Tibial artery (tissue), 4 donors: ENCODE measurements at places on chromosomes 12 and 14.

DNA sequence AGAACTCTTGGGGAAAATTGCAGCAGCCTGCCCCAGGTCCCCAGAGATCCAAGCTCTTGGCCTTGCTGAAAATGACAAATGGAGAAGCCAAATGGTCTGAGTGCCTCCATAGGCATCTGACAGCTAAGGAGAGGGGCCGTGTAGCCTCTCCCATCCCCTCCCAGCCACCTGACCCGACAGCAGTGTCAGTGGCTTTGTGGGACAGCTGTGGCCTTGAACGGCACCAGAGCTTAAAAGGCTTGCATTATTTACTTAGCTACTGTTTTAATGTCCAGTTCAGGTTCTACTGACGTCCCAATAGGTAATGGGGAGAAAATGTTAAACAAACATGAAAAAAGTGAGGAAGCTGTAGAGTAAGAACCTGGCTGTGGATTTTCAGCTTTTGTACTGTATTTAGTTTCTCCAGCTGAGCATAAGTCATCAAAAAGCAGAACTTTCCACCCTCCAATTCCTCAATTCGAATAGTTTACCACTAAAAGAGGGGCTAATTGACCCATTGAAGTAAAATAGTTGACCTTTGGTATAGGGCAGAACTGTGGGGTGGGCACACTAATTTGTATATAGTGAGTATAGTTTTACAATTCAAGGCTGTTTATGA lies 50.0 kb downstream of the FOS start:
- H3K36me3 ChIP-seq, result no peaks in the 10 kb centered on the region
- no peaks in the 10 kb centered on the region for H3K4me1 ChIP-seq
- H3K27ac ChIP-seq, result no peak overlapping the region
- no peaks in the 10 kb centered on the region for H3K27me3 ChIP-seq
- no peak for DNase-seq
- no peak overlapping the region for H3K4me3 ChIP-seq

DNA sequence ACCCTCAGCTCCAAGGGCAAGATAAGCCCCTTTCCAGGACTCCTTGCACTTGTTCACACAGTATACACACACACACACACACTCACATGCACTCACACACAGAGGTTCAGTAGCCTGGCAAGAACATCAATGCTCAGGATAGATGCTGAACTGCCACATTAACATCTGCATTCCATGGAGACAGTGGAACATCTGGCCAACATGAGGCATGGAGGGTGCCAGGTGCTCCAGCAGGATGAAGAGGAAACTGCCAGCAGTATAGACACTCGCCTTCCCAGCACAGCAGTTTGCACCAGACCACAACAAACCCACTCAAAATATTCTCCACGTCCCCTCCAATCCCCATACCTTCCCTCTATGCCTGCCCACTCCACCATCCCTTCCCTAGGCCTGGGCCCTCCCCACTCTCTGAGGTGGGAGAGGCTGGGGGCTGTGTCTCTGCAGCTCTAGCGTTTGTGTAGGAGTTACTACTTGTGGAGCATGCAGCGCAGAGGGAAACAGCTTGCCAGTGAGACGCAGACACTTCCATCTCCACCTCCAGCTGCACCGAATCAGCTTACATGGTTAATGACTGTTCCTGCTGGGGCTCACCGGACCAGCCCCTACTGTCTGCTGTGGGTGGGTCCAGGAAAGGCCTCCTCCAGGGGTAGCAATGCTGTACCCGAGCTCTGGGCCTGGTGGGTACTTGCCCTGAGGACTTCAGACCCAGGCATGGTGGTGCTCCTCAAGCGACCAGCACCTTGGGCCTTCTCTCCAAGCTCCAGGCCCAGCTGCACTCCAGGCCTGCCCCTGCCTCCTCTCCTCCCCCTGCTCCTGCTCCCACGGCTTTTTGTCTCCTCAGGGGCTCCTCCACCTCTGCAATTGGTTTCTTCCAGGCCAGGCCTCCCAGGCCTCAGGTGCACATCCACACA lies 18.6 kb upstream of the PLEKHG3 start:
- H3K36me3 ChIP-seq, result no peaks in the 10 kb centered on the region
- no peaks in the 10 kb centered on the region for H3K4me1 ChIP-seq
- H3K4me3 ChIP-seq, result no peak overlapping the region
- DNase-seq, result no peak

GRCh38 chr12:12167847-12168246 lies 97.1 kb downstream of the BCL2L14 start:
- no peak for DNase-seq
- peaks cover 12% of the 10 kb centered on the region for H3K36me3 ChIP-seq
- H3K27ac ChIP-seq, result no peak overlapping the region
- H3K4me1 ChIP-seq, result no peaks in the 10 kb centered on the region

GRCh38 chr14:53547593-53547992 lies 394.5 kb upstream of the DDHD1 start:
- DNase-seq, result no peak
- H3K4me1 ChIP-seq, result no peaks in the 10 kb centered on the region
- no peak overlapping the region for H3K27ac ChIP-seq
- no peaks in the 10 kb centered on the region for H3K36me3 ChIP-seq

DNA sequence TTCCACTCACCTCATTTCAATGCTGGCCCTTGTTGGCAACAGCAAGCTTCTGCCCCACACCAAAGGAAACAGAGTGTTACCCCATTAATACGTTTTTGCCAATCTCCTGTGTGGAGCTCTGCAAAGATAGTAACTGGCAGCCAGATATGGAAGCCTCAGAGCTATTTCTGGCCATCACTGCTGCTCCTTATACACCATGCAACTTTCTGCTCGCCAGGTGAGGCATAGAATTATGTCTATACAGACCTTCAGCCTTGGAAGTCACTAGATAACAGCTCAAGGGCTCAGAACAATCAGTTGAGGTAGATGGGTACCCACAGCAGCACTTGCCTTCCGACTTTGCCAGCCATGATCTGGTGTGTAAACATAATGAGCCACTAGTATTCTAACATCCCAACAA lies 214.8 kb upstream of the ALG10B start:
- DNase-seq, result no peak
- no peaks in the 10 kb centered on the region for H3K4me1 ChIP-seq
- no peak overlapping the region for H3K4me3 ChIP-seq
- no peaks in the 10 kb centered on the region for H3K36me3 ChIP-seq
- H3K27me3 ChIP-seq, result no peaks in the 10 kb centered on the region
- no peak overlapping the region for H3K27ac ChIP-seq

- H3K4me1 ChIP-seq, result no peaks in the 10 kb centered on the region
- H3K4me3 ChIP-seq, result no peak overlapping the region
- H3K27ac ChIP-seq, result no peak overlapping the region
Measured at GRCh38 chr12:25558586-25558985, 5.5 kb upstream of the LMNTD1 start.

DNA sequence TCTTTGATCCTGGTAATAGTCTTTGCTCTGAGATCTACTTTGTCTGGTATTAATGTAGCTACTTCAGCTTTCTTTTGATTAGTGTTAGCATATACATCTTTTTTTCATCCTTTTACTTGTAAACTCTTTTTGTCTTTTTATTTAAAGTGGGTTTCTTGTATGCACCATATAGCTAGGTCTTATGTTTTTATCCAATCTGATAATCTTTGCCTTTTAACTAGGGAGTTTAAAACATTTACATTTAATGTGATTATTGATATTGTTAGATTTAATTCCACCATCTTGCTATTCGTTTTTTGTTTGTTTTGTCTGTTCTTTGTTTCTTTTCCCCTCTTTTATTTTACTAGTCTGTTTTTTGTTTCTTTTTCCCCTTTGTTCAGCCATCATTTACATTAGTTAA lies 6.0 kb downstream of the CGRRF1 start:
- peaks cover 8% of the 10 kb centered on the region for H3K36me3 ChIP-seq
- H3K27me3 ChIP-seq, result no peaks in the 10 kb centered on the region
- no peak overlapping the region for H3K27ac ChIP-seq
- no peak for DNase-seq
- H3K4me3 ChIP-seq, result no peak overlapping the region
- H3K4me1 ChIP-seq, result no peaks in the 10 kb centered on the region

GRCh38 chr12:64400041-64400440 lies 4.2 kb upstream of the XPOT start:
- H3K36me3 ChIP-seq, result no peaks in the 10 kb centered on the region
- H3K4me3 ChIP-seq, result no peak overlapping the region
- no peak for DNase-seq
- H3K27ac ChIP-seq, result no peak overlapping the region

DNA sequence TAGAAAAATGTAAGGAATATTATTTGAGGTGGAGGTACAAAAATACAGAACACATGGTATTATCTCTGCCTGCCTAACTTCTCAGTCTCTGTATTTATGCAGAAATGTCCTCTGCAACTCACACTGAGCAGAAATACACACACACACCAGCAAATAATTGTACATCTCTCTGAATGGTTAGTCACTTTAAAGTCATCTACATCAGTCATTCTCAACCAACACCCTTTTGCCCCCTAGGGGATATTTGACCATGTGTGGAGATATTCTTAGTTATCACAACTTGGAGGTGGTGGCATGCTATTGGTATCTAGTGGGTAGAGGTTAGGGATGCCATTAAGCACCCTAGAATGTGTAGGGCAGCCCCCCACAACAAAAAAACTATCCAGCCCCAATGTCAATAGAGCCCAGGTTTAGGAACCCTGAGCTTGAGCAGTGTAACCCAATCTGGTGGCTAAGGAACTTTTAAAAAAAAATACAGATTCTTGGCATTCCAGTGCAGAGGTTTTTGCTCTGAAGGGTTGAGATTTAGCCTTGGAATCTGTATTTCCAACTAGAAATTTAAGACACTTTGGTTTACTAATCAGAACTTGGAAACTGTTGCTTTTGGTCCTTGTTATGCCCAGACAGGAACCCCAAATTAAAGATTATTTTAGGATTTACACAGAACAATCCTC lies 183.8 kb downstream of the TBX5 start:
- H3K27ac ChIP-seq, result no peak overlapping the region
- no peaks in the 10 kb centered on the region for H3K36me3 ChIP-seq
- no peak overlapping the region for H3K4me3 ChIP-seq

DNA sequence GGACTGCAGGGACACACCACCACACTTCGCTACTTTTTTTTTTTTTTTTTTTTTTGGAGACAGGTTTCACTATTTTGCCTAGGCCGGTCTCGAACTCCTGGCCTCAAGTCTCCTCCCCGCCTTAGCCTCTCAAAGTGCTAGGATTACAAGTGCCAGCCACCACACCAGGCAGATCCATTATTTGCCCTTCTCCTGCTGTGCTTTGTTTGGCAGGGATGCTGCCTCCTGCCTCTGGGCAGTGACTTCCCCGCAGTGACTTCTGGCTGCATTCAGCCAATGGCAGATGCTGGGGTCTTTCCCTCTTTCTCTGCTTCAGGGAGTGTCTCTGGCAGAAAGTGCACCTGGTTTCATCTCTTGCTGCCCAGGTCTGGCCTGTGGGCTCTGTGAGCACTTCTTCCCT lies 6.7 kb upstream of the MORN3 start:
- peaks cover 5% of the 10 kb centered on the region for H3K27me3 ChIP-seq
- DNase-seq, result no peak
- H3K4me1 ChIP-seq, result peaks cover 17% of the 10 kb centered on the region

GRCh38 chr14:62736048-62737043 lies 308.9 kb downstream of the KCNH5 start:
- H3K36me3 ChIP-seq, result no peaks in the 10 kb centered on the region
- DNase-seq, result no peak
- H3K4me3 ChIP-seq, result no peak overlapping the region
- no peak overlapping the region for H3K27ac ChIP-seq
- H3K27me3 ChIP-seq, result no peaks in the 10 kb centered on the region

DNA sequence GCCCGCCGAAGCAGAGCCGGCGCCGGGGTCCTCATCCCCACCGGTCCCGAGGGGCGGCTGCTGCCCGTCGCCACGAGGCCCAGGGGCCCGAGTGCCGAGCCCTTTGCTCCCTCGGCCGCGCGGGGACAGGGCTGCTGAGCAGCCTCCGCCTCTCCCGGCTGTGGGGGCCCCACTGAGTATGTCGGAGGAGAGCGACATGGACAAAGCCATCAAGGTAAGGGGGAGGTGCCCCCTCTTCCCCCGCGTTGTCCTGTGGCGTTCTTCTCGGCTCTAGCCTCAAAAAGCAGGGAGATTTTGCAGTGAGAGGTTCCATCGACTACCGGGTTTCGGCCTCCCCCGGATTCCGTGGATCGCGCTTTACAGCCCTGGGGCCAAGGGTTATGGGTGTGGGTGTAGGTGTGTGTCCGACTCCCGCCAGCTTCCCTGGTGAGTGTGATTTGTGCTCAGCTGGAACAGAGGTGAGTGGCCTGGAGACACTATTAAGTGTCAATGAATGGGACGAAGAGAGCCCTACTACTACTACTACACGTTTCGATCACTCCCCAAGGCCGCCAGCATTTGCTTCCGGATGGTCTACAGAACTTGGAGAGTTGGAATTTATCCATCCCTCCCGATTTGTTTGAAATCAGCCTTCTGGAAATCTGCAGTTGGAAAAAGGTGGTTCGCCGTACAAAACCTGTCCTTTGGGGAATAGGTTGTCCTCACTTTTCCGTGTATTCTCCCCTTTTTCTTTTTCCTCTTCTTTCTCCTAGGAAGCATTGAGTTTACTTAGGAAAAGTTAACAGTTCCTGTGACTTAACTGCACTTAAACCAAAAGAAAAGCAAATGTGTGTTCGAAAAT lies 748 bp downstream of the MAPKAPK5 start:
- peaks cover 47% of the 10 kb centered on the region for H3K4me1 ChIP-seq
- H3K4me3 ChIP-seq, result peak overlapping the region; percentile 83
- H3K27me3 ChIP-seq, result no peaks in the 10 kb centered on the region
- peaks cover 13% of the 10 kb centered on the region for H3K36me3 ChIP-seq

DNA sequence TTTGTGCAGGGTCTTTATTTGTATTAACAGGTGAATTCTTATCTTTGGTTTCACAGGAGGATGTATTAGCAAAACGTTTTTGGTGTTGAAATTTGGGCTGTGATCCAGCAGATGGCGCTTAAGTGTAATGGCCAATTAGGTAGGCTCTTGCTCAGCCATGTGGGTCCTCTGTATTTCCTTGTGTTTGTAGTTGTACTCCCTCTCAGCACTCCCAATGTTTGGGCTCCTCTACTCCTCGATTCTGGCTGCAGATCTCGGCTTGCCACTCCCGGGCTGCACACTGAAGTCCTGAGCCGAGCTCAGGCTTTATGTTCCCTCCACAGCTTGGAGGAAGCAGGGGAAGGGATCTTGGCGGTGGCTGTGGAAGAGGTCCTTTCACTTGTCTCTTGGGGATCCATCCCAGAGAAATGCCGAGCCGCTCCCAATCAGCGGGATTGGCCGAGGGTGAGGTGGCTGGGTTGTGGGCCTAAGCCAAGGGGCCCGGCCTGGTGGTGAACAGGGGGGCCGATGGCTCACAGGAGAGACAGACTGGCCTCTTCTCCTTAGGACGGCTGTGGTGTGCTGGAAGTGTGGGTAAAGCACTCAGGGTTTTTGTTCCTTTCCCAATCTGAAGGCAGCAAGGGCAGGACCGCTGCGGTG lies 133.7 kb downstream of the AEBP2 start:
- H3K4me3 ChIP-seq, result no peak overlapping the region
- DNase-seq, result peak; percentile 66
- no peaks in the 10 kb centered on the region for H3K36me3 ChIP-seq
- no peak overlapping the region for H3K27ac ChIP-seq

DNA sequence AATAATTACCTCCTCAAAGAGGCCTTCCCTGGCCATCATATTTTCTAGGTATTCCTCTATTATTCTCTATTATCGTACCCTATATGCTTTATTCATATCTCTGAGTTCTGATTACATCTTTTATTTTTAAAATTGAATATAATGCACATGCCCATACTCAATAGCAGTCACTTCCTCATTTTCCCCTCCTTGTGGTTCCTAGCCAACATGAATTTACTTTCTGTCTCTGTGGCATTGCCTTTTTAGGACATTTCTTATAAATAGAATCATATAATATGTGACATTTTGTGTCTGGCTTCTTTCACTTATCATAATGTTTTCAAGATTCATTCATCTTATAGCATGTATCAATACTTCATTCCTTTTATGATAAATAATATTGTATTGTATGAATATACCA lies 74.4 kb upstream of the TRHDE start:
- H3K4me3 ChIP-seq, result no peak overlapping the region
- H3K4me1 ChIP-seq, result no peaks in the 10 kb centered on the region
- DNase-seq, result no peak
- no peaks in the 10 kb centered on the region for H3K36me3 ChIP-seq
- no peaks in the 10 kb centered on the region for H3K27me3 ChIP-seq
